ENCODE measurements at places on chromosomes 11 and 22. TPM values are rescaled to one million over a fixed set of nuclear protein-coding genes. Genes with fewer than 3 reads are reported as not detected.

The AQP11 gene
- total RNA-seq, result 0.69 TPM

DNA sequence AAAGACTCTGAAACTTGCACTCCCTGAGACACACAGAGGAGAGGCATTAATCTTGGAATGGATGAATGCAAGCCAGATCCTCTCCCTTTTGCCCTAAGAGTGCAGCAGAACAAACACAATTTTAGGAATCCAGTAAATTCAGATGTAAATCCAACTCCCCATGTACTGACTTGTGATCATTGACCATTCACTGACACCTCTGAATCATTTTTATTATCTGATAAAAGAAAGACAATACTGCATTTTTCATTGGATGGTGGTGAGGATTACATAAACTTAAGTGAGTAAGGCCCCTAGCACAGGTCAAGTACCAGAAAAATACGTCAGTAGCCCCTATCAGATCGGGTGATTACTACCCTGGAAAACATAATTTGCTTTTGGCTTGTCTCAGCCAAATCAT, 782.9 kb upstream of the API5 start:
- H3K27me3 ChIP-seq, result peaks cover 11% of the 10 kb centered on the region
- no peak for DNase-seq
- no peak overlapping the region for H3K4me3 ChIP-seq
- no peaks in the 10 kb centered on the region for H3K4me1 ChIP-seq

The FAM111B gene
- not detected for total RNA-seq

GRCh38 chr11:1088927-1089737, 14.5 kb downstream of the MUC2 start:
- no peak overlapping the region for H3K4me3 ChIP-seq
- DNase-seq, result no peak
- H3K27me3 ChIP-seq, result no peaks in the 10 kb centered on the region
- no peaks in the 10 kb centered on the region for H3K36me3 ChIP-seq
- H3K27ac ChIP-seq, result no peak overlapping the region
- H3K4me1 ChIP-seq, result no peaks in the 10 kb centered on the region

DNA sequence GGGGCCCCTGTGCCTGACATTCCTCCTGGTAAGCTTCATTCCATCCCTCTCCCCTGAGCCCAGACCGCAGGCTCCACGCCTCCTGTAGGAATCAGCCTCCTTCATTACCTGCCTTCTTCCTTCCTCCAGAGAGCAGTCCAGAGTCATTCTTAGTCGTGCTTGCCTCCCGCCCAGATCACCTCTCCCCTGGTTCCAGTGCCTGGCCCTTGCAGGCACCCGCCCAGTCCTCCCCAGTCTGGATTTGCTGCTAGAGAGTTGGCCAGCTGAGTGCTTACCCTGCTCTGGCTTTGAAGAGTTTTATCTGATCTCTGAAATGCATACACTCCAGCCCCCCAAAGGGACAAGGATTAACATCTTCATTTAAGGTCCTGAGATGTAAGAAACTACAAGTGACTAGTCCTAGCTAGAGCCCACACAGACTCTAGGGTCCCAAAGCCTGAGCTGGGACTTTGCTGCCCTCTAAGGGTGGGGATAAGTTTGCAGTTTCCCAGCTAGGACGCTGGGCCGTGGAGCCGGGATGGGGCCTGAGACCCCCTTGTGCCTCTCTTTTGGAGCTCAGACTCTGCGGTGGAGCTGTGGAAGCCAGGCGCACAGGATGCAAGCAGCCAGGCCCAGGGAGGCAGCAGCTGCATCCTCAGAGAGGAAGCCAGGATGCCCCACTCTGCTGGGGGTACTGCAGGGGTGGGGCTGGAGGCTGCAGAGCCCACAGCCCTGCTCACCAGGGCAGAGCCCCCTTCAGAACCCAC, 1.6 kb downstream of the NR1H3 start:
- peaks cover 46% of the 10 kb centered on the region for H3K4me1 ChIP-seq
- no peaks in the 10 kb centered on the region for H3K27me3 ChIP-seq
- H3K36me3 ChIP-seq, result no peaks in the 10 kb centered on the region
- no peak overlapping the region for H3K4me3 ChIP-seq
- no peak for DNase-seq

The SHISA8 gene
- not detected for total RNA-seq

GRCh38 chr11:132587716-132588115, 944.6 kb downstream of the OPCML start:
- no peaks in the 10 kb centered on the region for H3K36me3 ChIP-seq
- H3K27ac ChIP-seq, result no peak overlapping the region
- H3K4me1 ChIP-seq, result peaks cover 7% of the 10 kb centered on the region
- H3K27me3 ChIP-seq, result no peaks in the 10 kb centered on the region

GRCh38 chr11:109132539-109132938, 289.5 kb upstream of the C11orf87 start:
- H3K27me3 ChIP-seq, result no peaks in the 10 kb centered on the region
- H3K4me1 ChIP-seq, result no peaks in the 10 kb centered on the region
- no peak overlapping the region for H3K4me3 ChIP-seq
- no peak overlapping the region for H3K27ac ChIP-seq
- DNase-seq, result no peak
